ENCODE measurements at places on chromosomes 7 and 10. TPM values are rescaled to one million over a fixed set of nuclear protein-coding genes. Genes with fewer than 3 reads are reported as not detected.

- H3K27me3 ChIP-seq, result no peaks in the 10 kb centered on the region
- H3K4me3 ChIP-seq, result peak overlapping the region; percentile 83
- DNase-seq, result peak; percentile 90
- peaks cover 3% of the 10 kb centered on the region for H3K36me3 ChIP-seq
- peak overlapping the region; percentile 83 for H3K27ac ChIP-seq
- H3K4me1 ChIP-seq, result peaks cover 70% of the 10 kb centered on the region
Observed at GRCh38 chr7:105493923-105494315, 28.2 kb downstream of the PUS7 start.

Gene CFAP70
- 0.21 TPM for total RNA-seq

- no peak overlapping the region for H3K4me3 ChIP-seq
- no peak overlapping the region for H3K27ac ChIP-seq
- DNase-seq, result no peak
Observed at GRCh38 chr10:72291019-72291532, 17.4 kb downstream of the DDIT4 start.

GRCh38 chr7:50190776-50191175, 97.7 kb upstream of the ZPBP start:
- H3K27me3 ChIP-seq, result no peaks in the 10 kb centered on the region
- DNase-seq, result no peak
- H3K36me3 ChIP-seq, result no peaks in the 10 kb centered on the region
- no peaks in the 10 kb centered on the region for H3K4me1 ChIP-seq
- H3K27ac ChIP-seq, result no peak overlapping the region
- no peak overlapping the region for H3K4me3 ChIP-seq

Gene BICC1
- 67.3 TPM for total RNA-seq

- peaks cover 28% of the 10 kb centered on the region for H3K27me3 ChIP-seq
- no peak for DNase-seq
- H3K27ac ChIP-seq, result no peak overlapping the region
- H3K4me3 ChIP-seq, result no peak overlapping the region
- H3K36me3 ChIP-seq, result no peaks in the 10 kb centered on the region
- H3K4me1 ChIP-seq, result peaks cover 7% of the 10 kb centered on the region
Observed at GRCh38 chr7:44172803-44173424, 16.3 kb downstream of the GCK start.

Gene NEUROD6
- not detected for total RNA-seq

Gene MMD2
- not detected for total RNA-seq

DNA sequence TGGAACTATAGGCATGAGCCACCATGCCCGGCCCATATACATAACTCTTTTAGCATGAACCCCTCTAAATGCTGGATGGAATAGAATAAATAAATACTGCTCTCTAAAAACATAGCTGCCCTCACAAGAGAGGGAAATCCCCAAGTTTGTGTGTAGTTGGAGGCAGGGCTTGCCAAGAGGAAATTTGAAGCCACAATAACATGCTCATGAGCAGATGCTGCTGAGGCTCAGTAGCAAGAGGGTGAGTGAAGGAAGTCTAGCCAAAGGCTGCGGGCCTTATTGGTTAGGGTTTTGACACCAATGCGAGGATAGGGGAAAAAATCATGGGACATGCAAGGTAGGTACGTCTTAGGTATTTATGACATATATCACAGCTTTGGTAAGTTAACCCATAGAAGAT, 17.3 kb downstream of the TPK1 start:
- DNase-seq, result no peak
- H3K4me3 ChIP-seq, result no peak overlapping the region
- no peaks in the 10 kb centered on the region for H3K4me1 ChIP-seq
- H3K36me3 ChIP-seq, result no peaks in the 10 kb centered on the region
- H3K27me3 ChIP-seq, result peaks cover 1% of the 10 kb centered on the region

Gene LRGUK
- not detected for total RNA-seq

Gene FBXO24
- 0.19 TPM for total RNA-seq

DNA sequence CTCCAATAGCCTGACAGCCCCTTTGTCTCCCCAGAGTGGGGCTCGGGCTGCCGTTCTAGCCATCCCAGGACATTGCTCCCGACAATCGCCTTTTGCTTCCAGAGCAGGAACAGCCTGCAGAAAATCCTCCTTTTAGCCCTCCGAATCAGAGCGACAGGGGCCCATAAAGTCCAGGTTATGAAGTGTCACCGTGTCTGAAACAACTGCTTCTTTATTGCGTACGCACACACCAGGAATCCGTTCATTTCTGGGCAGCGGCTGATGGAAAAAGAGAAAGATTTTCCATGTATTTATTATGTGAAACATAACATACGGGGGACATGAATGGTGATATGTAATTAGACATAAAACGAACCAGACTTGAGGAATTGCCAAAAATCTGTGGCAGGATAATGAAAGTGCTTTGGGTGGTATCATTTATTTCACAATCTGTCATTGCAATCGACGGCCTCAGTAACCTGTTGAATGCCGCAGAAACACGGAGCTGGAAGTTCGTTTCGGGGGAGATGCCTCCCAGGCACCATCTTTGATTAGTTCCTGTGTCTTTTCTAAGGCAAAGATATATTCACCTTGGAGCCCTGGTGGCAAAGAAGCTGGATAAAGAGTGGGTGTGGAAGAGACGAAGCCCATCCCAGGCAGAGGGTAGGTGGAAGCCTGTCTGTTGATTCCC, 48.1 kb downstream of the FAM241B start:
- no peak for DNase-seq
- H3K27ac ChIP-seq, result no peak overlapping the region
- peaks cover 62% of the 10 kb centered on the region for H3K27me3 ChIP-seq

- H3K4me3 ChIP-seq, result peak overlapping the region; percentile 82
- H3K27me3 ChIP-seq, result no peaks in the 10 kb centered on the region
- peaks cover 64% of the 10 kb centered on the region for H3K4me1 ChIP-seq
- peak overlapping the region; percentile 99 for H3K27ac ChIP-seq
- no peaks in the 10 kb centered on the region for H3K36me3 ChIP-seq
Observed at GRCh38 chr10:110398419-110399105, 93.8 kb upstream of the SMNDC1 start.

DNA sequence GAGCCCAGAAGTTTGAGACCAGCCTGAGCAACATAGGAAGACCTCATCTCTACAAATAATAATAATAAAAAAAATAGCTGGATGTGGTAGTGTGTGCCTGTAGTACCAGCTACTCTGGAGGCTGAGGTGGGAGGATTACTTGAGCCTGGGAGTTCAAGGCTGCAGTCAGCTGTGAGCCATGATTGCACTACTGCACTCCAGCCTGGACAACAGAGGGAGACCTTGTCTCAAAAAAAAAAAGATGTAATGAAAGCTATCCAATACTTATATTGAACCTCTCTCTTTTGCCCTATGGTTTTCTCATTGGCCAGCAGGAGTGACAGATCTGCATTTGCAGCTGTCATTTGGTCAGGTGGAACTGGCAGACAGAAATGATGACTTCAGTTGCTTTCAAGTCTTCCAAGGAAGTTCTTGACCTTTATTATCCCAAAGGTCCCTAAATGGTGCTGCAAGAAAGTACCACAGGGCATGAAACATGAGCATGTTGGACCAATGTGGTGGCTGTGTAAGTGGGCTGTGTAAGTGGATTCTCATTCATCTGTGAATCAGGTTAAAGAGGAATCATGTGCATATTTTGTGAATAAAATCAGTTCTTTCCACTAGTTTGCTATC, 99.4 kb downstream of the CALD1 start:
- 0 out of 2 replicates have a peak overlapping the region, but pooled peaks have one; percentile 17 for H3K4me3 ChIP-seq
- H3K36me3 ChIP-seq, result peaks cover 43% of the 10 kb centered on the region
- no peak for DNase-seq
- H3K27me3 ChIP-seq, result peaks cover 29% of the 10 kb centered on the region

Gene SLC39A12
- not detected for total RNA-seq

DNA sequence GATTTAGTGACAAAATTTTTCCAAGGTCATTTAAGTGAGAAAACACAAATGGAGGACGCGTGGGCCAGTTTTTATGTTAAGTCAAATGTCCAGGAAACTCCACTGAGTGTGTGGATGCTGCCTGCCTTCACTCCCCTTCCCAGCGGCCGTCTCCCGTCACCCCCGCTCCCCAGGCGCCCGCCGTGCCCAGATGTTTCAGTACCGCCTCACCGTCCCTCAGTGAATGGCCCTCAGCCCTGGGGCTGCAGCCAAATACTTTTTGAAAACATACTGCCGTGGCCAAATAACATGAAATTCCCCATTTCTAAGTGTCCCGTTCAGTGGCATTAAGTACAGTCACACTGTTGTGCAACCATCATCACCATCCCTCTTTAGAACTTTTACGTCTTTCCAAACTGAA, 131.9 kb downstream of the INSYN2A start:
- peaks cover 71% of the 10 kb centered on the region for H3K36me3 ChIP-seq
- peak overlapping the region; percentile 34 for H3K27ac ChIP-seq
- H3K4me1 ChIP-seq, result no peaks in the 10 kb centered on the region

Gene MRC1
- not detected for total RNA-seq

DNA sequence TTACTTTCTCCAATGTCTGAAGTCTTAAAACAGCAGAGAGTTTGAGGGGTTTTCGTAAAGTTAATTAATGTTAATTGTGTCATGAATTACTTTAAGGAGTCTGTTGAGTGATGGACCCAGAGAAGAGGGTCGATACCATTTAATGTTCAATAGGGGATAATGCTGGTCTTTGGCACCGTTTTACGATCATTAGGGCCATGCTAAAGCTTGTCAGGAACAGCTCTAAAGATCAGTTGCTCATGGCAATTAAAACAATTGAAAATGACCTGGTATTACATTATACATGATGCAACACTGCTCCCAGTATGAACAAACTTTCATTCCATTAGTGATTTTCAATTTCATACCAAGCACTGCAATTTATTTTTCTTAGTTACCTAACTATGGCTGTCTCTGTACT, 296.9 kb downstream of the ETV1 start:
- no peak overlapping the region for H3K4me3 ChIP-seq
- peaks cover 2% of the 10 kb centered on the region for H3K27me3 ChIP-seq
- DNase-seq, result no peak

DNA sequence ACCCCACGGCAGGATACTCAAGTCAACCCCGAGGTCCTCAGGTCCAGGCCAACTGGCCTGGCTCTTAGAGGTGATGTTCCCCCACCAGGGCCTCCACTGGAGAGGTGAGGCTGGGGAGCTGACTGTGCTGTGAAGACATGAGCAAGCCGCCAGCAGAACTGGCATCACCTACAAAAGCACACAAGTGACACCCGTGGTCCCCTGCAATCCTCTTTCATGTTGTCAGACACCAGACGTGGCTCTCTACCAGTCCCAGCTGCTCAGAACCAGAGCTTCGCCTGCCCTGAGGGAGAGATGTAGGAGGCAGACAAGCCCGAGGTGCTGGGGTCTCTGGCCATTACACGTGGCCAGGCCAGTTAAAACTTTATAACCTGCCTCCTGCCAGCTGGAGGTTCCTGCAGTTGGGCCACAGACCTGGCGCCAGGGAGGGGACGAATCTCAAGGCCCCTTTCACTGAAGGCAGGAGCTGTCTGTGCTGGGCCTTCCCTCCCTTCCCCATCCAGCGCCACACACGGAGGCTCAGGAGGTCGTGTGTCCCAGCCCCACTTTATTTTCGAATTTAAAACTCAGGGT, 2.2 kb downstream of the COMTD1 start:
- peaks cover 26% of the 10 kb centered on the region for H3K36me3 ChIP-seq
- H3K4me1 ChIP-seq, result peaks cover 41% of the 10 kb centered on the region
- no peak for DNase-seq
- H3K4me3 ChIP-seq, result peak overlapping the region; percentile 11

Gene LRRC18
- total RNA-seq, result not detected

Gene TDRD1
- not detected for total RNA-seq

DNA sequence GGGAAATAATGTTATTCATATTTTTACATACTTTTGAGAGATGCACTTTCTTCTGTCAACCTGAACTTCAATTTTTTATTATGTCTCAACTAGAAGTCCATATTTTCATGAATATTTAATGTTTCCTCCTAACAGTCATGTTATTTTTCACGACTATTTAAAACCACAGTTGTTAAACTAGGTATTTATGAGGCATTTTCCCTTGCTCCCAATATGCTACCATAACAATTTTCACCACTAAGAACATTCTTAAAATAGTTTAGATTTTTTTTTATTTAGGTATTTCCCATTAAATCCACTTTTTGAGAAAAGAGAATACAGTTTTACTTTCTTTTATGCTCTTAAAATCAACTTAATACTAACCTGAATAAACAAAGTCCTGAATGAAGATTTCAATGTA, 89.4 kb downstream of the JAZF1 start:
- no peak overlapping the region for H3K27ac ChIP-seq
- no peak overlapping the region for H3K4me3 ChIP-seq
- peaks cover 63% of the 10 kb centered on the region for H3K4me1 ChIP-seq
- DNase-seq, result peak; percentile 23
- no peaks in the 10 kb centered on the region for H3K27me3 ChIP-seq

Gene NUTM2E
- total RNA-seq, result 0.24 TPM

DNA sequence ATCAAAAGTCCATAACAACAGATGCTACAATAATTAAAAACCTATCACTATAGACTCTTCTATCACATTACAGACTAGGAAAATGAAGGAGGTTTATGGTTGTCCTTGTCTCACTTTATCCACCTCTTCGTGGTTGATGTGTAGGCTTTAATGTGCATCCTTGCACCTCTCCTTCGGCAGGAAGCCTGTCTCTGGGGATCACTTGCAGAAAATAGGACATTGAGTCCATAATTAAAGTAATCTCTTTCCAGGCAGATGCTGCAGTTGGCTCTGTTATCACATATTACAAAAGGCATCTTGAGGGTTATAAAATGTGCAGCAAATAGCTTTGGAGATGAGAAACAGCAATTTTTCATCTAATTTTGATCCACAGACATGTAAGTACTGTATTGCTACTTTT, 168.4 kb downstream of the RELN start:
- H3K4me3 ChIP-seq, result no peak overlapping the region
- H3K36me3 ChIP-seq, result no peaks in the 10 kb centered on the region
- H3K4me1 ChIP-seq, result no peaks in the 10 kb centered on the region
- DNase-seq, result no peak

DNA sequence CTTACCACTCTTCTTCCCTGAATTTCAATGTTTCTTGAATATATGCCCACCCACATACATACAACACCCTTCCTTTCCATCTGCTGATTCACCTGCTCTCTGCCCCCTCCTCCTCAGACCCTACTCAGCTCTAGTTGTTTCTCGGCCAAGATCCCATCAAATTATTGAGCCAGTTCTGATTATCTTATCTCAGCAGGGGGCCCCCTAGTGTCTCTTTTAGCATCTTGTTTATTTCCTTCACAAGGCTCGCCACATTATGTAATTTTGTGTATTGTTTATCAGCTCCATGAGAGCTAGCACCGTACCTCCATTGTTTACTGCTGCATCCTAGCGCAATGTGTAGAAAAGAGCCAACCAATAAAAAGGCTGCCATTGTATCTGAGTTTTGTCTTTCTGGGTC, 71.9 kb downstream of the FAM13C start:
- no peaks in the 10 kb centered on the region for H3K4me1 ChIP-seq
- no peak for DNase-seq
- H3K36me3 ChIP-seq, result no peaks in the 10 kb centered on the region
- H3K27me3 ChIP-seq, result peaks cover 1% of the 10 kb centered on the region

Gene FAM25G
- not detected for total RNA-seq

DNA sequence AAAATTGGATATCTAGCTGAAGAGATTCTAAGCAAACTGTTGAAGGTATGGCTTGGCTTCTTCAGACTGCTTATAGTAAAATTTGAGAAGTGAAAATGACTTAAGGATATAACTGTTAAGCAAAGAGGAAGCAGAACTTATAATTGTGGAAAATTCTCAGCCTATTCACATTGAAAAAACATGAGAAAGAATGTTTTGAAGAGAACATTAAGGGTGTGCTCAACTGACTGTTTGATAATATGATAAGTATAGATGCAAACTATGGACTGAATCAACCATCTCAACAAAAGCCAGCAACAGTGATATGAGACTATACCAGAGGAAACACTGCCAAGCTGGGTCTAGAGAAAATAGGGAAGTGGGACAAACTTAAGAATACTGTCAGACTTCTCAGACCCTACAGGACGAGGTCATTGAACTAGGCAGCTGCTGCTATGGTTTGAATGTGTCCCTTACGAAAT, 133.1 kb upstream of the PPP1R3A start:
- H3K27me3 ChIP-seq, result no peaks in the 10 kb centered on the region
- H3K4me1 ChIP-seq, result peaks cover 7% of the 10 kb centered on the region
- H3K36me3 ChIP-seq, result no peaks in the 10 kb centered on the region
- H3K27ac ChIP-seq, result no peak overlapping the region
- DNase-seq, result no peak
- no peak overlapping the region for H3K4me3 ChIP-seq

Data from HFFc6 (cell line).